ENCODE measurements at places on chromosomes 16 and 17. TPM values are rescaled to one million over a fixed set of nuclear protein-coding genes. Genes with fewer than 3 reads are reported as not detected.

The TEX14 gene
- 0.90 TPM for polyA plus RNA-seq

The MYH11 gene
- not detected for polyA plus RNA-seq

The IRX3 gene
- not detected for polyA plus RNA-seq

The TRAPPC1 gene
- 34.0 TPM for polyA plus RNA-seq

The QRICH2 gene
- 26.5 TPM for polyA plus RNA-seq

The MARVELD3 gene
- polyA plus RNA-seq = not detected

The SRRM2 gene
- 40.0 TPM for polyA plus RNA-seq

The ANKFN1 gene
- 0.14 TPM for polyA plus RNA-seq

The NSMCE1 gene
- polyA plus RNA-seq = 11.5 TPM

The SPN gene
- polyA plus RNA-seq = 0.09 TPM

The NPIPA5 gene
- 1.5 TPM for polyA plus RNA-seq

The SPATA22 gene
- not detected for polyA plus RNA-seq

The SMIM36 gene
- not detected for polyA plus RNA-seq

The PCTP gene
- 3.9 TPM for polyA plus RNA-seq

The CDT1 gene
- polyA plus RNA-seq = 1.0 TPM

The RNF222 gene
- not detected for polyA plus RNA-seq

The HERPUD1 gene
- polyA plus RNA-seq = 98.7 TPM

Measured in neural cell (in vitro differentiated cells).